Stimulated activated CD8-positive, alpha-beta memory T cell treated with anti-CD3 and anti-CD28 coated beads, Interleukin-4, amount 100 ng/mL, for 4 hours (primary cell): ENCODE measurements at places on chromosomes 4 and X.

DNA sequence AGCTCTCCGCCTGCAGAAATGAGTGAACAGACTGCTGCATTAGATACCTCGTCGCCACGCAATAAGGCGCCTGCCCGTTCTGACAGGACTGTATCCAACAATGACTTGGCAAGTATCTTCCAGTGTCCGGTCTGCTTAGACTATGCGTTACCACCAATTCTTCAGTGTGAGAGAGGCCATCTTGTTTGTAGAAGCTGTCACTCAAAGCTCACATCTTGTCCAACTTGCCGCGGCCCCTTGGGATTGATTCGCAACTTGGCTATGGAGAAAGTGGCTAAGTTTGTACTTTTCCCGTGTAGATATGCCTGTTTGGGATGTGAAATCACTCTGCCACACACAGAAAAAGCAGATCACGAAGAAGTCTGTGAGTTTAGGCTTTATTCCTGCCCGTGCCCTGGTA lies 172.0 kb upstream of the MAGEB16 start:
- DNase-seq: no peak

DNA sequence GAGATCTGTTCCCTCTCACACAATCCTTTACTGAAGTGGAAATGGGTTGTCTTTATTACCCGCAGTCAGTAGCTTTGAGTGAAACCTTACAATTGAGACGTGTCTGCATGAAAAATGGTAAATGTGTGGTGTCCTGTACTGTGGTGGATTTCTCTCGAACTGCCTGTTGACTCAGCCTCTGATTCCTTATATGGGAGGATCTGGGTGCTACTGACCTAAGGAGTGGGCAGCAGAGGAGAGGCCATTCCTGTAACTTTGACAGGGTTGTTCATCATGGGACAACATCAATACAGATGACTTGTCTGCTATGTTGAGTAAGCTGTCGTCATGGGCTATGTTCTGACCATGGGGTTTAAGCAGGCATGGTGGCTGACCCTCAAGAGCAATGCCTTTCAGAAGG lies 159.6 kb upstream of the WDR1 start:
- DNase-seq: no peak

DNA sequence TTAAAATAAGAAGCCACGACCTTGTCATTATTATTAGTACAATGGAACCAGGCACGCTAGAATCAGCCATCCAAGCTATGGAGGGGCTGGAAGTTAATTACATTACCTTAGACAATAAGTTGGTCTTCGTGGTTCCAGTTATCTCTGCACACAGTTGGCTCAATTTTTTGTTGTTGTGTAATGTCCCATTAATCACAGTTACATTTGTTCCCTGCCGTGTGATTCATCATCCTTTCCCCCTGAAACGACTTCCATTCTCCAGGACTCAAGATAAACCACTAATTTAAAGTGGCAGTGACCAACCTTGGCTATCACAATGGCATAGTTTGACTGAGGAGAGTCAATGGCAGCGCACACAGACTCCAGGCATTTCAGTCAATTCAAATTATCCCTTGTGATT lies 905.0 kb downstream of the RAB28 start:
- DNase-seq: no peak

GRCh38 chrX:14125462-14125861 lies 95.8 kb upstream of the GEMIN8 start:
- no peak for DNase-seq

- DNase-seq: no peak
Measured at GRCh38 chr4:57351731-57352130, 241.5 kb upstream of the IGFBP7 start.

- DNase-seq: no peak
Measured at GRCh38 chr4:32455231-32455630, 1735.1 kb downstream of the PCDH7 start.

- DNase-seq: no peak
Measured at GRCh38 chr4:183989931-183990330, 84.8 kb downstream of the STOX2 start.
